ENCODE measurements at places on chromosomes 5 and 9.

DNA sequence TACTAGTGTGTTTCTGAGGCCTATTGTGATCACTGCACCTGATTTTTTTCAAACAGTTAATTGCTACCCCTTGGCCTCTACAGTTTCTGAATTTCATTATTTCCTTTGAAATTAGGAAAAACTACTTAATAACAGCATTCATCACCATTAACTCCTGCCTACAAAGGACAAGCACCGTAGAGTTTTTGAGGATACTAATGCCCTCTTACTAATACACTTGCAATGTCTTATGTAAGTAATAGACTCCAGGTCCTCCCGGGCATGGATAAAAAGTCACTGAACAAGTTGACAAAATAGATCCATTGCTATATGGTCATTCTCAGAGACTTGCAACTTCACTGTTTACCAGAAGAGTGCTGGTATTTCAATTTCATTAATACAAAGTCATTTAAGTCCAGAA is 1172.5 kb downstream of the CDH12 start:
- DNase-seq: no peak

DNA sequence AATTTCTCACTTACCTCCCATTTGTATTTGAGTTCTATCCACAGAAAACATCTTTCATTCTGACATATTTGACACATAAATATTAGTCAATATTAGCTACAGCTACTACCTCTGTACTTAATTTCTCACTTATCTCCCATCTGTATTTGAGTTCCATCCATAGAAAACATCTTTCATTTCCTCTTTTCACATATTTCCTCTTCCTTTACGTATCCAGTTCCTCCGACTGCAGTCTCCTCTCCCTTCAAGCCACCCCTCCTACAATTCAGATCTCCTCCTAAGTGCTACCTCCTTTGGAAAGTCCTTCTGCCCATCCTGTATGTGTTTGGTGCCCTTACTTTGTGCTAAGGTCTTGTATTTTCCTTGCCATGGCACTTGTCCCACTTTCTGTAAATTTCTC is 1.6 kb downstream of the SREK1IP1 start:
- DNase-seq: peak; percentile 40

- no peak for DNase-seq
These were observed 1.0 kb upstream of the RASGRF2 start for GRCh38 chr5:80959138-80959537.

- DNase-seq: no peak
These were observed 30.2 kb downstream of the TGFBI start for GRCh38 chr5:136058972-136059354.

GRCh38 chr9:86128235-86128822 is 29.0 kb upstream of the GOLM1 start:
- DNase-seq: no peak

DNA sequence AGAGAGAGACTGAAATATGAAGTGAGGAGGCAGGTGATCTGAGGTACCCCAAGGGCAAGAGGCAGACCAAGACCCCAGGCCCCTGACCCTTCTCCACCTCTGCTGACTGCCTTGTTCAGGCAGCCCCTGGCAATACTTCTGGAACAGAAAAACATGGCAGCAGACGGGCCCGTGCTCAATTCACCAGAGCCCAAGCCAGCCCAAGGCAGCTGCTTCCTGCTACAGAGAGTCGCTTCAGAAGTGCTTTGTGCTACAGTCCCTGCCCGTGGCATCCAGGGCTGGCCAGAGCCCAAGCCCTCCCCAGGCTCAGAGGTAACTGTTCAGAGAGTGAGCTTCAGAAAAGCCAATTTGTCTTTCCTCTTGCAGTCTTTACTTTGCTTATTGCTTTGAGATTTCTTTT is 151.4 kb upstream of the FSTL4 start:
- DNase-seq: no peak

- DNase-seq: peak; percentile 68
These were observed 621 bp downstream of the FYB1 start for GRCh38 chr5:39218482-39219402.

DNA sequence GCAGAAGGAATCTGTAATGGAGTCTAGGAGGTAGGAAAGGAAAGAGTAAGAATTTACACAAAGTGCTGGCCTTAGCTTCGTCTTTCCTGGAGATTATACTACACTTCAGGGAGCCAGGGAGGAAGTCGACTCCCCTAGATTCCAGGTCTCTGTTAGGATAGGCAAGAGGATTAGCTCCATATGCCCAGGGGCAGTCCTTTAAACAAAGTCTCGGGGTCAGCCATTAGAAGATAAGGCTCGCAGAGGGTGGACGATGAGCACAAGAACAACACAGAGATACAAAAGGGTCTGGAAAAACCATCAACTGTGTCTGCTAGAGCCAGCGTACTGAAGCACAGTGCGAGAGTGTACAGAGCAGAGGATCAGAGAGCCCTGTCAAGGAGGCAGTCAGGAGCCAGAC is 344.7 kb upstream of the TNC start:
- no peak for DNase-seq

DNA sequence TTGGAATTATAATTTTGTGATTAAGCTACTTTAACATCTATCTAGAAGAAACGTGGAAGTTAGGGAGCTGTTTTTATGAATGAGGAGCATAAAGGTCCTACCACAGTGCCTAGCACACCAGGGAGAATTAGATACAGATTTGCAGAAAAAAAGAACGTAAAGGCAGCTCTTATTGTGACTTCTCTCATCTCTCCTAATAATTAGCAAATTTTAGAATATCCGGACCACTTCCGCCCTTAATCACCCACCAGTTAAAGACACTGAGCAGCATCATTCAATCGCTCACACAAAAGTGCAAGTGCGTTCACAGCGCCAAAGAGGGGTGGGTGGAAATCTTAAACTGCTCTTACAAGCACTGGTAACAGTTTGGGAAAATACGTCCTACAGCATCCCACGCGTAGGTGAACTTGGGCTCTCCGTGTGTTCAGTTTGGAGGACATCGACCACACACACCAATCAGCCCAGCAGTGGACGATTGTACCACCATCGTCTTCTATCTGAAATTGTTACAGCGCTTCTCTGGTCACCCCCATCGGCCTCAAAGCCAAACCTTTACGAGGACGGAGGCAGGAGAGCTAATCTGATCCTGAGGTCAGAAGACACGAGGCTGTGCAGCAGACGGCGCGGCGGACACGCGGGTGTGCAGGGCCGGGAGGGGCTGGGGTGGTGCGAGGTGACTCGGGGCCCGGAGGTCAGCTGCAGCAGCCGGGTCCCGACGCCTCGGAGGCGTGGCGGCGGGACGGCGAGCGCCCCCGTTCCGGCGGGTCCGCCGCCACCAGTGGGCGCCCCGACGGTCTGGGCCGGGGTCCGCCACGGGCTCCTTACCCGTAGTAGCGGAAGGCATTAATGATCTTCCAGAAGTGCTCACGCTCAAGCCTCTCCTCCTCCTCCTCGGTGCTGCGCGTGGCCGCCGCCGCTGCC is 646 bp downstream of the CARNMT1 start:
- DNase-seq: peak; percentile 53

DNA sequence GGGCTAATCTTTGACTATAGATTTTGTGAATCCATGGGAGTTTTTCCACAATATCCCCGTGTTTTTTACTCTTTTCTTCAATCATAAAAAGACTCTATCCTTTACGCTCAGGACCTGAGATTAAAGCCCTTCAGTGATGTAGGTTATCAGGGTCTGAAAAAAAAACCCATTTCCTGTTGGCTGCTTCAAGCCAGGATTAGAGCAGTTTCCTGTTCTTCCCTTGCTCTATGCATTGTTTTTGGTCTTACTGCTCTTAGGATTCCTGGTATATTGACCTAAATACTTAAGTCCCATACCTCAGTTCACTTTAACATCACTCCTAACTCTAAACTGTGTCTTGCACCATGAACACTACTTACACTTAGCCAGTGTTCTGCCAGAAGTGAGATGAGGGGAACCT is 319.3 kb upstream of the CHD1 start:
- no peak for DNase-seq

Data from suppressor macrophage treated with lipopolysaccharide for 4 hours (primary cell).